ENCODE measurements at places on chromosomes 3 and 15. TPM values are rescaled to one million over a fixed set of nuclear protein-coding genes. Genes with fewer than 3 reads are reported as not detected.

Gene SCAMP5
- not detected for polyA plus RNA-seq

- DNase-seq, result no peak
These were observed 212.1 kb downstream of the GBE1 start for GRCh38 chr3:81549388-81549787.

Gene ZBED2
- 1.9 TPM for polyA plus RNA-seq

GRCh38 chr3:28036599-28037575, 204.5 kb upstream of the CMC1 start:
- DNase-seq, result no peak

Gene PLA2G4E
- polyA plus RNA-seq, result not detected

Gene FBXO40
- polyA plus RNA-seq, result 0.05 TPM

GRCh38 chr3:98519351-98519750, 3.4 kb downstream of the CLDND1 start:
- no peak for DNase-seq

GRCh38 chr15:77527164-77527778, 105.4 kb downstream of the LINGO1 start:
- no peak for DNase-seq

DNA sequence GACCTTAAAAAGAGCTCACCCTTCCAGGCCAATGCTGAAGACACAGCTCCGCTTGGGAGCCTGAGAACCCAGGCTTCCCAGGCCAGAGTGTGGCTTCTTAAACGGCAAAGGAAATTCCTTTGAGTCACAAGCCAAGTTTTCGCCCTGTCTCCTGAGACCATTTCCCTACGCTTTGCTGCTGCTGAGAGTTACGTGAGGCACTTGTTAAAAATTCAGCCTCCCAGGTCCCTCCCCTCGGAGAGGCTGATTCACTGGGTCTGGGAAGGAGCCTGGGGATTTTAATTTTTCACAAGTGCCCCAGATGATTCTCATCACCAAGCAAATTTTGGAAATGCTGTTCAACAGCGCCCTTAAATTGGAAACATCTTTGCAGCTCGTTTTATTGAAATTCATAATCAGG, 25.5 kb downstream of the RLBP1 start:
- DNase-seq, result no peak

- no peak for DNase-seq
These were observed 254.4 kb upstream of the THBS1 start for GRCh38 chr15:39326306-39326975.

GRCh38 chr3:13414040-13414729, 5.9 kb downstream of the NUP210 start:
- DNase-seq, result peak; percentile 69

All from naive thymus-derived CD8-positive, alpha-beta T cell (primary cell).